D721Med (cell line): ENCODE measurements at places on chromosomes 4 and X.

- DNase-seq, result no peak
Measured at GRCh38 chr4:68271851-68272357, 26.4 kb upstream of the TMPRSS11B start.

DNA sequence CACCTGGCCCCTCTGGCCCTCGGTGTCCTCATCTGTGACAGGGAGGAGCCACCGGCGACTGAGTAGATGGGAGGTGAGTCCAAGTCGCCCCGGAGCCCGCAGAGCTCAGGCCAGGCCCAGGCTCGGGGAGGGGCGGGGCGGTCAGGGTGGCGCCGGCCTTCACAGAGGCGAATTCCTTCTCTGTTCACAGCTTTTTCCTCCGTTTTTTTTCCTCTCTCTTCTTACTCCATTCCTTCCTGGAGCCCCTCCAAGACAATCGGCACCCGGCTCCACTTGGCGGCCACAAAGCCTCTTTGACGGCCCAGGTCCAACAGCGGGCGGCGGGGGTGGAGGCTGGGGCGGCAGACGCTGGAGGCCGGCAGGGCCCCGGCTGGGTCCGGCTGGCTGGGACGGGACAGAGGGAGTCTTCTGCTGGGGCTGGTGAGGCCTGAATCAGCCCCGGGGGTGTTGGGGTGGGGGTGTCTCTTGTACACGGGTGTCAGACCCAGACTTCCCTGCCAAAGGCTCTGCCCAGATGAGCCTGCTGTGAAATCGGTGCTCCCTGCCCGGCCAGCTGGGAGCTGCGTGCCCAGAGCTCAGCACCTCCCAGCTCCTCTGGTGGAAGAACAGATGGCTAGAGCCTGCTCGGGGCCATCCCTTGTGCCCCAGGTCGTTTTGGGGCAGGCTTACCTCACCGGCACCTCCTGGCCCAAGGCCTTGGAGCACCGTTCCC is 22.6 kb downstream of the FGFRL1 start:
- no peak for DNase-seq

GRCh38 chrX:10242026-10242425 is 85.3 kb downstream of the CLCN4 start:
- no peak for DNase-seq

DNA sequence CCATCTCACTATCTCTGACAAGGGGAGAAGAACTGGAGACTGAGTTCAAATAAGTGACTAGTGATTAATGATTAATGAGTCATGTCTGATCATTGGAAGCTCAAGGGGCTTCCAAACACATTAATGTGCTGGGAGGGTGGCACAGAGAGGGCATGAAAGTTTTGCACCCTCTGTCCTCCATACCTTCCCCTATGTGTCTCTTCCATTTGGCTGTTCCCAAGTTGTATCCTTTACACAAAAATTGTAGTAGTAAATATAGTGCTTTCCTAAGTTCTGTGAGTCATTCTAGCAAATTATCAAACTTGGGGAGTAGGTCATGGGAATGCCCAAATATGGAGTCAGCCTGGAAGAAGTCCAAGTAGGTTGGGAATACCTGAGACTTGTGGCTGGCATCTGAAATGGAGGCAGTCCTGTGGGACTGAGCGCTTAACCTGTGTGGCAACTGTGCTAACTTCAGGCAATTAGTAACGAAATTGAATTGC is 4.1 kb upstream of the FAM200B start:
- no peak for DNase-seq

DNA sequence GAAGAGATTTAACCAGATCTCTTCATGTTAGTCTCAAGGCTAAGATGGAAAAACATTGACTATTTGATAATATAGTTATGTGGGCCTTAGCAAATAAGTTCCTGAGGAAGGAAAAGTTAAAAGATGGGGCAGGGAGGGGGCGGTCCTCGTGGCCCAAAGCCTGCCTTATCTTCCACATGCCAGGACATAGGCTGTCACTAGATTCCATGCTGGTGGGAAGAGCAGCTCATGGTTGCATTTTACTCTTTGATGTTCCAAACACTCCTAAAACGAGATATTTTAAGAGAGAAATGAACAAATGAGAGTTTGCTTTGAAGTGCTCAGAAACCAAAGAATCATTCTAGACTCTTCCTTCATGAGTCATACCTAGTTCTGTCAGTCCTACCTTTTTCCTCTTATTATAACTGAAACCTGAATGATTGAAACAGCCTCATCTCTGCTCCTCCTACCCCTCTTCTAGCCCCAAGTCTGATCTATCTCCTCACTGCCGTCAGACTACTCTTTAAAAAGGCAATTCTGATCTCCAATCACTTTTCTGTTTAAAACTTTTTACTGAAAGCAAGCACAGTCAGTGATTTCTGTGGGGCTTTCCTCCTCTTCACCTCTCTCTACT is 25.1 kb downstream of the RAB9B start:
- no peak for DNase-seq

DNA sequence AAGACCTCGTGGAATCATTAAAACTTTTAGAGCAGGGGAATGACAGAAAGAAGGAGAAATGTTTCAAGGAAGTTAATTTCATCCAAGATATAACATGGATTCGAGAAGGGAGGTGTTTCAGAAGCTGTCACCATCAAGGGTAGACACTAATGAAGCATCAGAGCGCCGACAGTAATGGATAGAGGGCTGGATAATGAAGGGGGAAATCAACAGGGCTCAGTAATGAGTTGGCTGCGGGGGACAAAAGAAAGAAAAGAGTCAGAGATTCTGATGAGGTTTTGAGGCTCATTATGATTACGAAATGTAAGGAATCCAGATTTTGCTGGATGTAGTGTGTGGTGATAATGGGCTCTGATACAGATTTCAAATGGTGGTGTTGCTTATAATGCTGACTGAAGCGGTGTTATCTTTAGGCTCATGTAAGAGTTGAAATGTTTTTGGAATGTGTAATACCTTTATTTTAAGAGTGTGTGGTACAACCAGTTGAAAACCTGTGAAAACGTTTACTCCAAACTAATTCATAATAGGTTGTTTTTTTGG is 39.3 kb upstream of the TENM3 start:
- DNase-seq, result no peak

DNA sequence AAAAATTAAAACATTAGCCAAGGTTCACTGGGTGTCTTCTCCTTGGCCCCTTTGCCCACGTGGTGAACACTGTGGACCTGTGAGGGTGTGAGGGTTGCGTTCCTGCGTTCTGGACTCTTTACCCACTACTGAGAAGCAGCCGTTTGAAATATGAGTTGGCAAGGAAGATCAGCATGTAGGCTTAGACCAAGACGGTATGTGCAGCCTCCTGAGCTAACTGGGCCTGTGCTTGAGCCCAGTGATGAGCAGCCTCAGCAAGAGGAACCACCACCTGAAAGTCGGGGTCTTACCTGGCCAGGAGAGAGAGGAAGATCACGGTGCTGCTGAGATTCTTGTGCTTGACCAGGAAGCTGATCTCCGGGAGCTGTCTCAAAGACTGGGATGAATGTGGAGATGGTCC is 19.5 kb downstream of the RGS12 start:
- DNase-seq, result no peak

DNA sequence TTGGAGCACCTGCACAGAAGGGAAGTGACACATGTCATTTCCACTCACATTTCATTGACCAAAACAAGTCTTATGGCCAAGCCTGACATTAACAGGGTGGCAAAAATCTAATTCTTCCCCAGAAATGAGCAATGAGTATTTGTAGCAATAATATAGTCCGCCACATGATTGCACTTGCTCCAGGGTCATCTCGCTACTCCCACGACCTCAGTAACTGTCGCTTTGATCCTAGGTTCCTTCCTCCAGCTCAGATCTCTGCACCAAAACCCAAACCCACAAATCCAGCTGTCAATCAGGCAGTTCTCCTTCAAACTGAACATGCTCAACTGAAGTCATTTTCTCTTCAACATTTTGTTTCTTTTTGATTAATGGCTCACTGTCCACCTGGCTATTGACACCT is 25.2 kb upstream of the PTTG2 start:
- DNase-seq, result no peak

- no peak for DNase-seq
Measured at GRCh38 chr4:20368926-20369325, 117.2 kb downstream of the SLIT2 start.

DNA sequence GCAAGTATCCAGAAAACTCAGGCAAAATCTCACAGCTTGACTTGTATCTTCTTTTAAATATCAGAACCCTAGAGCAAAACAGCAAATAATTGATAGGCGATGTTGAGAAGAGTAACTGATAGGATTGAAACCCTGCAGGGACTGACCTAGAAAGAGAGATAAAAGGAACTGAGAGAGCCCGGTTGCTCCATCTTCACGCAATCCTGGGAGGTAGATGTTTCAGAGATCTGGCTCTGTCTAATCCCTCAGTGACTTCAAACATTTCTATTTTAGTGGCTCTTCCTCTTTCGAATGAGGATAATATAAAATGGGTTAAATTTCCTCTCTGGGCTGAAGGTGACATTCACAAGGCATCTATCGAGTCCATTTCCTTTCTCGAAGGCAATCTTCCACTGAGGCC is 39.3 kb upstream of the RPL34 start:
- no peak for DNase-seq

DNA sequence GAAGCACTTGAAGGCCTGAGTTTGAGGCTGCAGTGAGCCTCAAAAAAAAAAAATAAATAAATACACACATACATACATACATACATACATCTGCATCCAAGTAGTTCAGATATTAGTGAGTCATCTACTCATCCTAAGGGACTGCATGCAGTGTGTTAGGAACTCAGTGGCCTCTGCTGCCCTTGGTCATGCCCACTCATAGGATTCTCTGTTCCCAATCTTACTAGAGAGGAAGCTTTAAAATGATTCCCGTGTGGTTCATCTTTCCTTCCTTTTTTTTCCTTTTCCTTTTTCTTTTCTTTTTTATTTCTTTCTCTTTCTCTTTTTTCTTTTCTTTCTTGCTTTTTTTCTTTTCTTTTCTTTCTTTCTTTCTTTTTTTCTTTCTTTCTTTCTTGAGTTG is 10.9 kb upstream of the YIPF6 start:
- no peak for DNase-seq

DNA sequence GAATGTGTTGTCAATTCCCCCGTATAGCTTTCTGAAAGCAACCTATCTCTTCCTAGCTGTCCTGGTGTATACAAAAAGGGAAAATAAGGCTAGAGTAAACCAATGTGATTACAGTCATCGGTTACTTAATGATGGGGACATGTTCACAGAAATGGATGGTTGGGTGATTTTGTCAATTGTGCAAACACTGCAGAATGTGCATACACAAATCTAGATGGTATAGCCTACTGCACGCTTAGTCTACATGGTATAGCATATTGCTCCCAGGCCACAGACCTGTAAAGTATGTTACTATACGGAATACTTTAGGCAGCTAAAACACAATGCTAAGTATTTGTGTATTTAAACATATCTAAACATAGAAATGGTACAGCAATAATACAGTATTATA is 5.1 kb downstream of the DTHD1 start:
- DNase-seq, result no peak

DNA sequence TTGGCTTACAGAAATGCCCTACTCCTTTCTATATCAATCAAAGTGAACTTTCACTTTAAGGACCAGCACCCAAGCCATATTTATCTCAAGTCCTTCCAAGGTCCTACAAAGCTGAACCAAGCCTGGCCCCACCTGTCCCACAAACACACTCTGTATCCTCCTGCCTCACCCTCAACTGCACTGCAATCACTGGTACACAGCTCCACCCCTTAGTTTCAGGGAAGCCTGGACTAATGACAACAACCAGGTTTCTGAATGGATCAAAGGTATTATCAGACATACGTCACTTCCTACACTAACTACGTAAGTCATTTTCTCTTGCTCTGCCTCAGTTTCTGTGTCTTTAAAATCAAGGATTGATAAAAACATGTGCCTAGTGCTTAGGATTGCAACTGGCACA is 205.6 kb upstream of the HS3ST1 start:
- no peak for DNase-seq

GRCh38 chr4:1048773-1049590 is 37.6 kb downstream of the FGFRL1 start:
- DNase-seq, result no peak

GRCh38 chrX:129769467-129770154 is 10.1 kb upstream of the SASH3 start:
- no peak for DNase-seq

- no peak for DNase-seq
Measured at GRCh38 chr4:27149541-27150212, 289.0 kb downstream of the STIM2 start.

- DNase-seq, result no peak
Measured at GRCh38 chr4:85543832-85544231, 68.9 kb downstream of the ARHGAP24 start.

DNA sequence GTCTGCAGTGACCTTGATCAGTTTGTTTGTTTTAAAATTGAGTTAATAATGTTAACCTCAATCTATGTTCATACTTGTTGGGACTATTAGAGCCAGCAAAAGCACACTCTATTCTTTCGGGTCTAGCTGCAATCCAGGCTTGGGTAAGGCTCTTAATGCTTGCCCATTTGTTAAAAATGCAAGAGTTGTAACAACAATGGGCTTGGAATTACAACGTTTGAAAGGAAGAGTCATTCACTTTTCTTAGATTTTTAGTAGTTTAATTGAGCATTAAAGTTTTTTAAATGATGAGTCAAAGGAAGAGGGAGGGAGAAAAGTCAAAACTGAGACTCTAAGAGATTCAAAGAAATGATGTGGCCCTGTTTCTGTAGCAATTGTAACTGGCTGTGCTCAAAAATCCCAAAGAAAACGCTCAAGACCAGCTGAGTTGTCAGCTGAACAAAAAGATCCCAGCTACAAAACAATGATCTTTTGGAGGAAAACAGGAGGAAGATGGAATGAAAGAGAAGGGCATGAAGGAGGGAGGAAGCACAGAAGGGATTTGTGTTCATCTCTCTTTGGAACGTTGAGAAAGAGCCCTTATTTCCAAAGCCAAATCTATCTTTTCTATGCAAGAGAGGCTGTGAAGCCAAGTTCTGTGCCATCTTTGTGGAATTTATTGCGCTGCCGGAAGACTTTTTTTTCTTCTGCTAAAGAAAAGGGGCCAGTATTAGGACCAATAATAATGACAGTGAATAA is 5.5 kb downstream of the SCD5 start:
- DNase-seq, result no peak

- DNase-seq, result no peak
Measured at GRCh38 chr4:67853336-67853735, 30.5 kb downstream of the TMPRSS11D start.

- DNase-seq, result no peak
Measured at GRCh38 chrX:3527811-3528210, 181.4 kb upstream of the MXRA5 start.

GRCh38 chr4:137707102-137707620 is 174.9 kb upstream of the PCDH18 start:
- DNase-seq, result no peak

- no peak for DNase-seq
Measured at GRCh38 chr4:142940425-142941330, 94.6 kb upstream of the INPP4B start.

DNA sequence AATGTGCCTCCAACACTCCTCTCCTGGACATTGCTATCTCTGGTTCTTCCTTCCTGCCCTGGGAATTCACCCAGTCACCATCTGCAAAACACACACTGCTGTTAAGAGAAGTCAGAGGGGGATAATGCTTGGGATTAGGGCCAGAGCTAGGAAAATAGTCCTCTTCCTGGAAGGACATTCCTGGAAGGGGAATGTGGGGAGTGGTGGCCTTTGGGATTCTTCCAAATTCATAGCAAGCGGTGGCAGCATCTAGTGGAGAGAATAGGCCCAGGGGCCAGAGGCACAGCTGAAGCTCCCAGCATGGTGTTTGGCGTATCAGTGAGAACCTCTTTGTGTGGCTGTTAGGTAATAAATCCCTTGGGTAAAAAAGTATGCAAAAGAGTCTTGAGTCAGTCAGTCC is 34.3 kb downstream of the SHROOM4 start:
- DNase-seq, result no peak

- DNase-seq, result no peak
Measured at GRCh38 chr4:147865926-147866325, 134.0 kb downstream of the ARHGAP10 start.
